CD4-positive, alpha-beta T cell treated with Interleukin-6 at 100 ng/mL for 8 hours (primary cell): ENCODE measurements at places on chromosomes 6 and 20.
A peak's percentile ranks its signal among the peaks of the same experiment; 100 is the strongest.

DNA sequence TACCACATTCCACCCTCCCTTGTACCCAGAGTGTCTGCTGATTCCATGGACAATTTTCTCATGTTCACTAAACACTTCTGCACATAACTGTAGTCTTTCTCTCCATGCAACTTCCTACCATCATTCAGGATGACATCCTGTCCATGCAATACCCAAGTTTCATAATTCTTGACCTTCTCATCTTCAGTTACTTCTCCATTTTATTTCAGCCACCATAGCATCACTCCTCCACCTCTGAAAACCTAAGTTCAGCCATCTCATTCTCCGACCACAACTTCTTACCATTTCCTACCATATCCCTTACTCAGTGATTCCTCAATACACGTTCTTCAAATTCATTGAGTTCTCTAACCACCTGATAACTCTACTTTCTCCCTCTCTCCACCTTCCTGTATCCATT is 216.5 kb upstream of the TENT5A start:
- DNase-seq: no peak

DNA sequence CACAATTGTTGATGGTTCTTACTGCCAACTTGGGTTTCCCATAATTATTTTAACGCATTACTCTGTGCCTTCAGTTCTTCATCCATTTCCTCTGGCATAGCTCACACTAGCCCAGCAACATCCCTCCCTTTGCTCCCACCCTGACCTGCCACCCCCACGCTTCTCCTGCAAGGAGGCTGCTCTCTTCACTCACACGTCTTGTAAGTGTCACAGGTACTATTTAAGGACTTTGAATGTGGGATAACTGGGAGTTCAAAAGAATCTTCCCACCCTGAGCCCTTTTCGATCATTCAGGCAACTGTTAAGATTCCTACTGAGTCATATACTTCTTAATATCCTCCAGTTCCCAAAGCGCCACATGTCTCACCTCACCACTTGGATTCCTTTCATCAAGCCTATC is 95.4 kb downstream of the PXDC1 start:
- no peak for DNase-seq

DNA sequence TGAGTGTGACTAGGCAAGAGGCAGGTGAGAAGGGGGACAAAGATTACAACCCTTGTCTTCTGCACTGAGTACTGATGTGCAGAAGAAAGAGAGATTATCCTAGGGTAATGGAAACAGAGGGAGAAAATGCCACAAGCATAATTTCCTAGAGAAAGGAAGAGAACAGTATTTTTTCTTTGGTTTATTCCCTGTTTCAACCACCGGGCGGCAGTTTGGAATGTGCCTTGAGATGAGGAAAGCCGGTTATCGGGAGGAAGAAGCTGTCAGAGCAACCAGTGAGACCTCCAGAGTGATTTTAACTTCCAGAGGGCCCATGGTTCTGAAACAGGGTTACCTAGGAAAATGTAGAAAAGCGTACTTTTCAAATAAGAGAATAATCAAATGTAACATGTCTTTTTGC is 121.4 kb downstream of the REV3L start:
- DNase-seq: no peak

DNA sequence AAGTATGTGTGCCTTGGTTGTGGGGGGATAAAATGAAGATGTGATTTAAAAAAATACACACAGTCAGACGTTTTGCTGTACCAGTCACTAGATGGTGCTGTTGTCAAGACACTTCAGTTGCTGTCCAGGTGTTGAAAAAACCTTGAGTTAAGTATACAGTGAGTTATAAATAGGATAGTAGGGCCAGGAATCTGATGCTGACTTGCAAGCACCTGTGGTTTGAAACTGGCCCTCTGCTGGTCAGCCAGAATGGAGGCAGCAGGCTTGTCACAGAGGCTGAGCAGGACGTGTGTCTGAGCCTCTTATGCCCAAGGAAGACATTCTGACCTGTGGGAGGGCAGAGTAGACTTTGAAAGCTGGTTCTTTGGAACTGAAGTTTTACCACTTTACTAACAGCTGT is 27.8 kb downstream of the RNF8 start:
- DNase-seq: peak; percentile 40

DNA sequence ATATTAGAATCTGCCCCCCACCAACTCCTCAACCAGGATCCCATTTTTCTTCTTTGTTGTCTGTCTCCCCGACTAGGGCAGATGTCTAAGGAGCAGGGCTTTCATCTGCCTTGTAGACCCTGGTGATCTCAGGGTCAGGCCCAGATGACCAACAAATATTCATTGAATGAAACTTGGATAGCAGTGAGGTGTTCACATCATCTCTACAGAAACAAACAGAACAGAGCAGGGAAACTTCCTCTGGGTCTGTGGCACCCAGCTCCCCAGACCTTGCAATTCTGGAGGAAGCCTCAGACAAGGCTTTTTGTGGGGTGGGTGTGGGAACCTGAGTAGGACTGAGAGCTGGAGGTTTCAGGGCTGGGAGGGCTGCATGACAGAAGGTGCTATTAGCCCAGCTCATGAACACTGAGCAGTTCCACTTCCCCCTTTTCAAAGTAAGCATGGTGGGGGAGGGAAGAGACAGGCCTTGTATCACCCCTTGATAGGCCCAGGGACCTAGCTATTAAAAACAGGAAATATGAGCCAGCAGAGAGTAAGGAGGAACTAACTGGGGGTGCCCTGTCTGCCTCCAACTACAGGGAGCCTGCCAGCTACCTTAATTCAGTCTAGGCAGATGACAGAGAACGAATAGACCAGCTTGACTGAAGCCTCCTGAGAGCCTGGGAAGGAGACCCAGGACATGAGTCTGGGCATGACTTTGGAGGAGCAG is 37.3 kb upstream of the TOP1 start:
- peak; percentile 36 for DNase-seq

DNA sequence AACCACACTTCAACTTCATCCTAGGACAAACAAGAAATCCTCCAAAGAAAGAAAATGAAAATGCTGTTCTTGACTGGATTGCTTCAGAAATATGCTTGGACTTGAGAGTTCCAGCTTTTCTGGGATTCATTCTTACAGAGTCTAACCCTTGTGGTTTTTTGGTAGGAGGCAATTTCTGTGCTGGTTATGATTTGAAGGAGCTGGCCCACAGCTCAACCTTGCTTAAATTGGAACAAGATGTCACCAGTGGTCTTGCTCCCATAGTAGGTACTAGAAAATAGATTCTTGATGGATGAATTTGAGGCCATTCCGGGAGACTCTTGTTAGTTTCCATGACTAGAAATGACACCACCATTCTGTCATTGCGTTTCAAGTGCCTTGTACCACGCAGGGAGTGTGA is 54.3 kb upstream of the BMP6 start:
- DNase-seq: no peak

DNA sequence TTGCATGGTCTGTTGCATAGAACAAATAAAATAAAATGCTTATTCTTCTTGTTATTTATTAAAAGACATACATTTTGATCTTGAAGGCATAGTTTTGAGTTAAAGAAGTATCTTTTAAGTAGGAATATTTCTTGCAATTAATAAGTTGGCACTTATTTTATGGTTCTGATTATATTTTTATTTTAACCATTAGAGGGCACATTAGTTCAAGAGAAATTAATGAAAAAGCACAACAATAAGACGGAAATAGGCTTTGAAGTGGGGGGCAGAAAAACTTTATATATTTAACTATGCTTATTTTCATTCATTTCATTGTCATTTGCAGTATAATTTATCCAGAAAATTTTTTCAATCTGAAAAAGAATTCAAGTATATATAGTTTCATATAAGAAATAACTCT is 44.2 kb upstream of the MAP3K7 start:
- DNase-seq: no peak

- no peak for DNase-seq
Observed at GRCh38 chr20:47318027-47318585, 38.4 kb downstream of the ZMYND8 start.

DNA sequence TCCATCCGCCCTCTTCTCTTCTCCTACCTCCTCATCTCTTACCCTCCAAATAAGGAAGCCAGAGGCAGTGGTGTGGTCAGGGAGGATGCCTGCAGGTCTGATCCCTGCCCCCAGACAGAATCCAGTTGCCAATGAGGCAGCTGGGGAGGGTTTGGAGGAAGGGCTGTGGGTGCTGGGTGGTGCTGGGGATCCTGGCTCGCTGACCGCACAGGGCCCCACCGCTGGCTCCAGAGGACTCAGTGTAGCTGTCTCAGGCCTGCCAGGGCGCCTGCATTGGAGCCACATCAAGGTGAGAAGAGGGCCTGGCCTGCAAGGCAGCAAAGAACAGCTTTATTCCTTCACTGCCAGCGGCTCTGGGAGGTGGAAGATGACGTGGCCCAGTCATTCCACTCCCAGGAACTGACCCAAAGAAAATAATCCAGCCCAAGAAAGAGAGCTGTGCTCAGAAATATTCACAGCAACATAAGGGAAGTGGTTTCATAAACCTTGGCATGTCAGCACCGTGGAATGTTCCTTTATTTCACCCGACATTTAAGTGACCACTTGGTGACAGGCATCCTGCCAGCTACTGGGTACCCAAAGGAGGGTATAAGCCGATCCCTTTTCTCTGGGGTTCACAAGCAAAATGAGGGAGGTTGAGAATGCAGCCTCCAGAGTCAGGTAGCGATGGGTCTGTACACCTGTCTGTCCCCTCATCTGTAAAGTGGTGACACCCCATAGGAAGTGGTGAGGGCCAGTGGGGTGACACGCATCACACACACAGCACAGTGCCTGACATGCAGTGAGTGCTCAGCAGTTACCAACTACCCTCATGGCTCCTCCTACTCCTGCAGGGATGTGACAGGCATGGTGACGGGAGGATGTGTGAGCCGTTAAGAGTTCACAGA is 125.1 kb downstream of the SNX5 start:
- peak; percentile 6 for DNase-seq

DNA sequence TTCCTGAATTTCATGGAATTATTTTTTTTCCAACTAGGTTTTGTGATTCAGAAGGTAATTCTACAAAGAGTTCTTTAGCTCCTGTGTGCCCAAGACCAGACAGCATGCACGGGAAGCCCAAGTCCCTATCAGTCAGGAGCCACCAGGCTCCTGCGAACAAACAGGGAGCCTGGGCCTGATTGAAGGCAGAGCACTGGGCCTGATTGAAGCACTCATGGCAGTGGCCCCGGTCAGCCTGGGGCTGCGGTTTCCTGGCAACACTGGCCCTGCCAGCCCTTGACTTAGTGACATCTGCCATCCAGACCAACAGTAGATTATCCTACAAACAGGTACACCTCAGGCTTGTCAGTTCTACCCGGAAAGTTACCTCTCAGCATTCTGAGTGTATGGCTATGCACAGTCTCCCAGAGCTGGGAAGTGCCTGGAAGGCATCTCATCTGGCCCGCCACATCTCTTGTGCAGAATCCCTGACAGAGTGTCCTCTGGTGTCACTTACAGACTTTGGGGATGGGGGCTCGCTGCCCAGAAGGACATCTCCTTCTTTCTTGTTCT is 133.8 kb downstream of the VEGFA start:
- no peak for DNase-seq
